ENCODE measurements at places on chromosomes 3 and 15.

- no peak for DNase-seq
These were observed 183.2 kb downstream of the SSR3 start for GRCh38 chr3:156371701-156372100.

DNA sequence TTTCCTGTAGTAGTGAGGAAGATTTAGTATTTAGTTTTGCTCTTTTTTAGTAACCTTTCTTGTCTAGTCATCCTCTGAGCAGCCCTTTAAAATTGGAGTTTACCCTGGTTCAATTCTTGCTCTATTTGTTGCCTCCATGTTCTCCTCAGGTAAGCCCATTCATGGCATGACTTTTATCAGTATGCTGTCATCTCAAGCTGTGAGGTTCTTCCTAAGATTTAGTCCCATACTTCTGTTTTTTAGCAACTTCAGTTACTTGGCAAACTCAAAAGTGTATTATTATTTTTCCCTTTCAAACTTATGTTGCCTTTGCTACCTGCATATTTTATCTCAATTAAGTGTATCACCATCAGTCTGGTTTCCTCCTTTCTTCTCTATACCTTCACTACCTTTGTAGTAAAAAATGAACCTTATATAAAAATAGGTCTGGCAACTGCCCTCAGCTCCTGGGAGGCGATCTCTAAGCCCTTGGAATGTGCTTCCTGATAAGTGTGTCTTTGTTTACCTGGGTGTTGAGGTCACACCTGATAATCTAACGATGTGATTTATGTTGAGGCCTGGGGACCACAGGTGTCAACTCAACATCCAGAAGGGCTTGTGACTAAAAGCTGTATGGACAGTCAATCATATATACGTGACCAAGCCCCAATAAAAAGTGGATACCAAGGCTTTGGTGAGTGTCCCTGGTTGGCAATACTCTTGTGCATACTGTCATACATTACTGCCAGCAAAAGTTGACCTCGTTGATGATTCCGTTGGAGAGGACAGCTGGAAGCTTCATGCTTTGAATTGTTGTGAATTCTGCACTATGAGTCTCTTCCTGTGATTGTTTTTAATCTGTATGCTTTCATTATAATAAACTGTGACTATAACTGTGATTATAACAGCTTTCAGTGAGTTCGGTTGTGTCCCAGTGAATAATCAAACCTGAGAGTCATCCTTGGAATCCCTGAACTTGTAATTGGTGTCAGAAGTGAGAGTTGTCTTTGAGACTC lies 3.9 kb downstream of the NSUN3 start:
- no peak for DNase-seq

GRCh38 chr15:99187936-99188335 lies 61.4 kb downstream of the TTC23 start:
- DNase-seq, result no peak

- no peak for DNase-seq
These were observed 289.8 kb upstream of the ROPN1 start for GRCh38 chr3:124281453-124282316.

DNA sequence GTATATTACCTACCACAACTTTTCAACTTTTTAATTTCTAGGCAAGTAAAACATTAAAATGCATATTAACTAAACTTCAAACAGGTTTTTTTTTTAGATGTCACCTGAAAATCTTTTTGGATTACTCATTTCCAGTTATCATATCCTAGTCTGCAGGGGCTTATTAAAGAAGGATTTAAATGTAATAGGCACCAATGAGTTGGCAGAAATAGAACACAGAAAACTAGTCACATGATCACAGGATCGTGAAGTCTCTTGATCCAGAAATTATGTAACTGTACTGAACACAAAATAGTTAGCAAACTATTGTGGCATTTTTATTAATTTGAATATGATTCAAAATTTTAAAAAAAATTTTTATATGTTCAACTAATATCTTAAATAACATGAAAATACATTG lies 654.4 kb upstream of the NAALADL2 start:
- no peak for DNase-seq

- no peak for DNase-seq
These were observed 500.4 kb upstream of the CDIN1 start for GRCh38 chr15:36079021-36079420.

DNA sequence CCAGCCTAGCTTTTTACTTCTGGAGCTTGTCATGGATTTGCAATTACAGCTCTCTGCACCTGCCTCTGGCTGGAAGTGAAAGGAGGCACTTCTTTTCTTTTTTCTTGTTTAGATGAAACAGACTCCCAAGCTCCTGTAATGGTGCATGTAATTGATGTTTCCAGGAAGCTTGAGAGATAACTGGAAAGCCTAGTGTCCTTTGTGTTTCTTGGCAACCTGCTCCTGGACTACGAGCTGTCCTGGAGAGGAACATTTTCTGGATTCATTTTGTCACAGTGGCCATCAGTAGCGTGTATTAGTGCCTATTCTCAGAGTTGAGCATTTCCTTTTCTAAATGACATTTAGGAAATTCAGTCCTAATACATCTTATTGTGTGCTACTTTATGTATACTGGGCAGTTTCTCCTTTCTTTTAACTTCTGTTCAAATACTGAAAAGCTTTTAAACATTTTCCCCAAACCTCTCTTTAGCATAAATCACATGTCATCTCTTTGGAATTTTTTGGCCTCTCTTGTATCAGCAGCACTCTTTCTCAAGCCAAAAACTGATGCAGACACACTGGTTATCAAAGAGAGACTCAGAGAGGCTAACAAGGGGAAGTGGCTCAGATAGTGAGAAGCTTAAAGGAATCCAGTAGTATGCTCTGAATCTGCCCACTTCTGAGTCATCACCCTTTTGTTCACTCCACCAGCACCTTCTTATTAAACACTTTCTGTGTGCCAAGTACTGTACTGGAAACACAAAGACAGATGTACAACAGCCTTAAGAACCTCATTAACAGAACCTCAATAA lies 62.6 kb upstream of the SLC2A2 start:
- no peak for DNase-seq

DNA sequence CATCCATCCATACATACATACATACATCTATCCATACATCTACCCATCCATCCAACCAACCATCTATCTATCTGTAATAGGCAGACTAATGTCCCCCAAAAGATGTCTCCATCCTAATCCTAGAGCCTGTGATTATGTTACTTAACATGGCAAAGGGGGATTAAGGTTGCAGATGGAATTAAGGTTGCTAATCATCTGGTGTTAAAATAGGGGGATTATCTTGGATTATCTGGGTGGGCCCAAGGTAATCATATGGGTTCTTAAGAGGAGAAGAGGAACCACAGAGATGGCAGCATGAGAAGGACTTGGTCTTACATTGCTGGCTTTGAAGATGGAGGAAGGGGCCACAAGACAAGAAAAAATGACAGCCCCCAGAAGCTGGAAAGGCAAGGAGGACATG lies 14.7 kb upstream of the RPL29 start:
- no peak for DNase-seq

GRCh38 chr15:66923438-66923881 lies 141.9 kb upstream of the SMAD3 start:
- DNase-seq, result peak; percentile 47

GRCh38 chr15:57555270-57555669 lies 36.4 kb upstream of the MYZAP start:
- DNase-seq, result no peak
